ENCODE measurements at places on chromosomes 5 and 9.

DNA sequence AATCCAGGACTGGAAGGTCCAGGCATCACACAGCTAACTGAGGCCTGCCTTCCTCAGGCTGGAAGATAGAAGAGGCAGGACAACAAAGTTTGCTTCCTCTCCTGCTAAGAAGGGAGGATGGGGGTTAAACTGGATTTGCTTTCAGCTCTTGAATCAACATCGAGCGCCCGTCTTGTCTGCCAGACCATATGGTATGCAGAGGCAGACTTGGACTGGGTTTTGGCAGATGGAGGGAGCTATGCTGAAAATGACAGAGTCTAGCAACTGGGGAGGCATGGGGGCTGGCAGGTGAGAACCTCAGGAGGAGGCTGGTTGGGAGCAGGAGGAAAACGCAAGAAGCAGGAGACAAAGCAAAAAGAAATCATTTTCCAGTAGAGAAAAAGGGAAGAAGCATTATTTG is 289.5 kb upstream of the IL12B start:
- DNase-seq: no peak

DNA sequence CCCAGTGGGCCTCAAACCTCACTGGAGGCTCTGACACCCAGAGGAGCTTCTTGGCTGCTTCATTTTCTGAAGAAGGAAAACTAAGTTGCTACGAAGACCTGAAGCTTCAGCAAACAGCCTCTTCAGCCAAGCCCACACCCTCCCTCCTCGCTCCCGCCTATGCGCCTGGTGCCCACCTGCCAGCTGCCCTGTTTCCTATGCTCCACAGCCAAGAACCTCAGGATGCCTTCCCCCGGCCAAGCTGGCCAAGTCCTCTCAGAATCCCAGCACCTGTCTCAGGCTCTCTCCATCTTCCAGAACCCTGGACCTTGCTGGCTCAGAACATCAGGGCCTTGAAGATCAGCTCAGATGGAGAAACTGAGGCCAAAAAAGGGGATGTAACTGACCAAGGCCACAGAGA is 60.4 kb downstream of the STK10 start:
- DNase-seq: no peak

DNA sequence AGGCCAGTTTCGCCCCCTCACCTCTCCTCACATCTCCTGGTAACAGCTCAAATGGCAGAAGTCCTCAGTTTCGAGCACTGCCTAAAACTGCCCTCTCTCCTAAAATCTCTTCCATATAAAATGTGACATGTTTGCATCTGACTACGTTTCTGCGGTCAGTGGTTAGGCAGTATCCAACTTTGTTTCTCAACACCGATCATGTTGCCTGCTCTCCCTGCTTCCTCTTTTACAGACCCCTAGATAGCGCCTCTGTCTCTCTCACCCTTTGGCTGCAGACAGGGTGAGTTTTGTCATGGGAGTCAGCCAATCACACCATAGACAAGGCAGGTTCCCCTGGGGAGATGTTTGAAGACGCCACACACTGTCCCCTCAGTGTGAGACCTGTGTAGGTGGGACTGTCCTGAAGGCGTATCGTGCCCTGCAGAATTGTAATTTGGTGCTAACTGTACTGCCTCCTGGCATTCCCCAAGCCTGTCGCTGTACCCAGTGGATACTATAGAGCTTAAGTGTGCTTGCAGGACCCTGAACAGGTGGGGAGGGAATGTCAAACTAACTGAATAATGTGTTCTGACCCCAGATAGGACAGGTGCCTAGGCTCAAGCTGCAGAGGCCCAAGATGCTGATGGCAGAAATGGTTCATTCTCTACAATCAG is 1.1 kb downstream of the HEXB start:
- DNase-seq: no peak

- DNase-seq: no peak
Measured at GRCh38 chr9:84485539-84485938, 145.0 kb upstream of the SLC28A3 start.

DNA sequence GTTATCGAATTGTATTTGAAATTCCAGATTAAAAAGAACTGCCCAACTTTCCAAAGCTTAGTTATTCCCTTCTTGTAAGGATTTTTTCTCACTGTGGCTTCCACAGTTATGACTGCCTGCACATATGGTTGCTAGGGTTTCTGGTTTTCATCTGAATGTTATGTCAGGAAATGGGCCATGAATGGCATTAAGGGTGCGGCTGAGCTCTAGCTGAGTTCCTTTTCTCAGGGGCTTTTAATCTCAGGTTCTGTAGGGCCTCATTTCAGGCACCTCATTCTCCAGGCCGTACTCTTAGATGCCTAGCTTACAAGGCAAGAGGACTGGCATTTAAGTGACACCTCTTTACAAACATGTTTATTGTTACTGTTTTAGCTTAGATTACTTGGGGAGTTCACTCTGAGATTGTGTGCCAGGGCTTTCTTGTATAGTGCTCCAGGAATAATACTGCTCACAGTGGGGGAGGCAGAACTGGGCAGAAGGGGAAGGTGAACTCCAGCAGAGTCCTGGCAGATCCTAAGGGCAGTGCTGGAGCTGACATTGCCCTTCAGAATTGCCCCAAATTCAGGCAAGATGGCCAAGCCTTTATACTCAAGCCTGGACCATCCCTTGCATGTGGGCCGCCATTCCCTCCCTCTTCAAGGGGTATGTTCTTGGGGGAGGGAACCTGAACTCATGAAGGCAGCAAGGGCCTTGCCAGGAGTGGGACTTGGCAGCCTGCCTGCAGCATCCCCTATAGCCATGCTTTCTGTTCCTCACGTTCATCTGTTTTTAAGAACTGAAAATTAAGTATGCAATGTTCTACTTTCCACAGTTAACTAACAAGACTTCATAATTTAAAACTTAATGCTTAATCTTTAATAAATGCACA is 111.5 kb downstream of the KDM4C start:
- DNase-seq: no peak

- no peak for DNase-seq
Measured at GRCh38 chr5:26343801-26344325, 694.5 kb downstream of the CDH9 start.

DNA sequence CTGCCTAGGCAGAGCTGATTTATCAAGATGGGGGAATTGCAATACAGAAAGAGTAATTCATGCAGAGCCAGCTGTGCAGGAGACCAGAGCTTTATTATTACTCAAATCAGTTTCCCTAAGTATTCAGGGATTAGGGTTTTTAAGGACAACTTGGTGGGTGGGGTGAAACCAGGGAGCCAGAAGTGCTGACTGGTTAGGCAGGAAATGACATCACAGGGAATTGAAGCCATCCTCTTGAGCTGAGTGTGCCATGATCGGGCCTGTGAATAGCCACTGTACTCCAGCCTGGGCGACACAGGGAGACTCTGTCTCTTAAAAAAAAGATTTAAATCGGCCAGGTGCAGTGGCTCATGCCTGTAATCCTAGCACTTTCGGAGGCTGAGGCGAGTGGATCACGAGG is 45.3 kb upstream of the CDK5RAP2 start:
- no peak for DNase-seq

DNA sequence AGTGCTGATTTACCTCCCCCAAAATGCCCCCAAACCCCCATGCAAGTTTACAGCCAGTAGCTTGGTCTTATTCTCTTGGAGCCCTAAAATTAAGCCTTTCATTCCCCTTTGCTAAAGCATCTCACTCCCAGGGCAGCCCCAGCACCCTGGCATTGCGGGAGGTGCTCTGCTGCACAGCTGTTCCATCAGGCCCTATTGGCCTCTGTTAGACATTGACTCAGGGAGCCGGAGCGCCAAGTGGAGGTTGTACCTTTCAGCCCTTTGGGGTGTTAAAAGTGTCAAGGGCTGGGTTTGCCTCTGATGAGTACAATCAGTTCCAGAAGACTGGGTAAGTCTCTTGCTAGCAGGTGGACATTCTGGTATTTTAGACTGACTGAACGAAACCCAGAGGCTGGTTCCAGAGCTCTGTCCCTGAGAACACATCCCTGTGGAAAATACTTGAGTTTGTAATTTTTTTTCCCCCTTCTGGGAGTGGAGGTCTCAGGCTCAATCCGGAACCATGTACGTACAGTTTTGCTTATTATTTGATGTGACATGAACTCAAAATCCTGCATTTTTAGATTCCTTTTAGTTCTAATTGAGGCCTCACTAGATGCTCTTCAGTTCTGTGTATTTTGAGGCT is 102.4 kb downstream of the UBE2R2 start:
- no peak for DNase-seq

GRCh38 chr5:115850744-115851416 is 9.1 kb downstream of the AP3S1 start:
- no peak for DNase-seq

- DNase-seq: no peak
Measured at GRCh38 chr9:20186231-20186630, 397.4 kb upstream of the SLC24A2 start.

GRCh38 chr5:89015409-89015808 is 132.4 kb upstream of the MEF2C start:
- DNase-seq: no peak

DNA sequence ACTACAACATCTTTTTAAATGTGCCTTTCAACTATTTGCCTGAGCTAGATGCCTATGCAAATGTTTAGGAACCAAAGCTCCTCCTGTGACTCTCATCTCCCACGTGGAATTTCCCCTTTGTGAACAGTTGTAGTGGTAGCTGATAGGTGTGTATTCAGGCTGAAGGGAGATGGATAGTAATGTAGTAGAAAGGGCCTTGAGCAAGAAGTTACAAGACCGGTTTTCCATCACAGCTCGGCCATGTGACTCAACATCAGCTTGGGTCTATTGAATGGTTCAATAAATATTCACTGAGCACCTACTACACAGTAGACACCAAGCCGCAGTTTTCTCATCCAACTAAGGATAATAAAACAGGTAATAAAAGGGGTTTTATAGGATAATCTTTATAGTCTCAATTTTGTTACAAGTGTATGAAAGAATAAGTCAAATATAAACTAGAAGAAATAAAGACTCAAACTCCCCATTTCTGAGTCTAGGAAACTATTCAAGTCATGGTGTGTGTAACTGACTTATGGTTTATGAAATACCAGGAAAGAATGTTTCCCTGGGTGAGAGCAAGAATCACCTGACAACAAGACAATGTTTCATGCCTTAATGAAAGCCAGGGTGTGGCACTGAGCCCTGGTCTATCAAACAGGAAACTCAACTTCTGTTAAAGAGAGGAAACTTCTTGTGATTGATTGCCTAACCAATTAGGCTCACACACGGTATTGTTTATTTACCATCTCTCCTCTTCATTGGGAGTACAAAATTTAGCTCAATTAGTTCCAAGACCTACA is 187.1 kb upstream of the SPEF2 start:
- DNase-seq: no peak

DNA sequence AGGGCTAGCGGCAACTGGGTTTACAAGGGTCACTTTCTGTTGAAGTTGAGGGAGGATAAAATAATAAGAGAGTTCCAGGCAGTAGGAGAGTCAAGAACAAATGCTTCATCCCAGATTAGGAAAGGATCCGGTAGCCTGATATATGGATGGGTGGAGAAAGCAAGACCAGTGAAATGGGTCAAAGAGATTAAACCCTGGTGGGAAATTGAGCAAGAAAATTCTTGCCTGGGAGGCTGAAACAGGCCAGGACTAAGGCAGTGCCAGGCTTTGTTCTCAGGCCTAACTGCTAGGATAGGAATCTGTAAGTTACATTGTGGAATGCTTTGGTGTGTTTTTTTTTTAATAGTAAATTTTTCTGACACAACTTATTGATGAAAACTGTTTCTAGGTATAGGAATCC is 257.4 kb upstream of the RFX3 start:
- no peak for DNase-seq

DNA sequence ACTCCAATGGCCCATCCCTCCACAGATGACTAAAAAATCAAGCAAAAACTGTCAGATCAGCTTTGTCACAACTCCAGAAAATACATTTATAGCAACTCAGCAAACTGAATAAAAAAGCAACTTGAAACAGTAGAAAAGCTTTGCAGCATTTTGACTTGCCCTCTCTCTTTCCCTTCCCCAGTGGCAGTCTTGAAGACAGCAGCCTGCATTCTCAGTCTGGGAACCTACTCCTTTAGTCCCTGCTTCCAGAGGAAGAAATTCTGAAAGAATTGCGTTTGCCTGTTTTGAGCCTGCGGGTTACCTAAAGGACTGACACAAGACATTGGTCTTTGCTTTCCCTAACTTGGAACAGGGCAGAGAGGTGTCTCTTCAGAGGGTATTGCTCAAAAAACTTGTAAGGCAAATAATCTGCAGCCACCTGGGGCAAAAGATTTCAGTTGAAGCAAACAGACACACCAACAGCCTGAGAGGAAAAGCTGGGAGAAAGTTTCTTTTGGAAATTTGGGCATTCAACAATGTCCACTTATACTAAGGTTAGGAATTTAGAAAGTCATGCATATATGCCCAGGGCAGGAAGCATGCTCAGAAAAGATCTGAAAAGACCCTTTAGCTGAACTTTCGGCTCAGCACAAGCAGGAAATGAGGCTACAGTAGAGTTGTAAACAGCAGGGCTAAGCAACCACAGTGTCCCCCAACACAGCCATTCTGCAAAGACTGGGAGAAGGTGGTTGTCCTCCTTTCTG is 15.2 kb upstream of the SLC35D2 start:
- DNase-seq: no peak

- no peak for DNase-seq
Measured at GRCh38 chr5:146116361-146116760, 11.0 kb upstream of the PLAC8L1 start.

GRCh38 chr5:160434022-160434531 is 12.4 kb downstream of the PTTG1 start:
- no peak for DNase-seq

- no peak for DNase-seq
Measured at GRCh38 chr9:6900440-6900883, 142.7 kb downstream of the KDM4C start.

DNA sequence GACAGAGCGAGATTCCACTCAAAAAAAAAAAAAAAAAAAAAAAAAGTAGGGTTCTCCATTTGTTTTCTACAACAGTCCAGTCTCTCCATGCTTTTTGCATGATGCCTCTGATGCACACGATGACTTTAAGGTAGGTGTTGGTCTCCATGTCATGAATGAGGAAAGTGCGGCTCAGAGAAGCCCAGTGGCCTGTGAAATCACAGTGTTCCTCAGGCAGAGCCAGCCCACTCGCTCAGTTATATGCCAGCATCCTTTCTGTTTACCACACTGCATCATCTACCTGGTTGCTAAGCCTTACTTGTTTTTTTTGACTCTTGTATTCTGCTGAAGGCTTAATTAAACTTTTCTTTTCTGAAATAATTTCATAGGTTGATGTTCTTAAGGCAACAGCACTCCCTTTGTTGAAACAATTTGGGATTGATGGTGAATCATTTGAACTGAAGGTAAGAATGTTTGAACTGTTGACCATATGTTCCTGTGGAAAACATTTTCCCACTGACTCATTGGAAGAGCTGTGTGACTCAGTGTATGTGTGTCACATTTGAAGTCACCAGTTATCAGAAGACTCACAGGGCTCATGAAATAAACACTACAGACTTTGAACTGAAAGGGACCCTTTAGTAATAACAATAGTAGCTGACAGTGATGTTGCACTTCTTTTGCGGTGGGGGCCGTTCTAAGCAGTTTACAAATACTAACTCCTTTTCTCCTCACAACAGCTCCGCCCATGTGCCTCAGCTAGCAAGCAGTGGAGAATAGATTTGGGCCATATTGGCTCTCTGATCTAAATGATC is 40.2 kb downstream of the RCL1 start:
- DNase-seq: peak; percentile 40

Measured in stimulated activated CD8-positive, alpha-beta memory T cell treated with anti-CD3 and anti-CD28 coated beads, Interleukin-15, amount 100 ng/mL, for 48 hours (primary cell).